ENCODE measurements at places on chromosomes 2 and 18. TPM values are rescaled to one million over a fixed set of nuclear protein-coding genes. Genes with fewer than 3 reads are reported as not detected.

Gene PTH2R
- total RNA-seq = not detected

Gene HOXD11
- not detected for total RNA-seq

GRCh38 chr2:137983581-137983980 lies 19.3 kb downstream of the HNMT start:
- H3K4me1 ChIP-seq = no peaks in the 10 kb centered on the region
- H3K4me3 ChIP-seq = no peak overlapping the region
- no peaks in the 10 kb centered on the region for H3K36me3 ChIP-seq
- DNase-seq = no peak

DNA sequence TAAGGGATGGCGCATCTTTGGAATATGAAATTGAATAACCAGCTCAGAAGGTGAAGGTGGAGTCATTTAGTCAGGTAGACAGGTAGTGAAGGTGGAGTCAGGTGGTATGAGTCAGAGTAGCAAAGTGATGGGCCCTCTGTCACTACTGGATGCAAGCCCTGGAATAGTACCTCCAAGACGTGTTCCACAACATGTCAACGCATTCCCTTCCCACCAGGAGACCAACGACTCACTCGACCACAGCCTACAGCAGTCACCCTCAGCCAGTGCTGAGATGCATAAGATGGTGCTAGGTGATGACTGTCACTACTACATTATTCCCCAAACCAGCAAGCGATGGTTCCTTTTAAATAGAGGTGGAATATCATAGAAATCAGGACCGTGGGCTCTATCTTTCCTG lies 6.8 kb downstream of the CPLX4 start:
- peaks cover 33% of the 10 kb centered on the region for H3K27me3 ChIP-seq
- H3K4me1 ChIP-seq = no peaks in the 10 kb centered on the region
- no peak overlapping the region for H3K4me3 ChIP-seq

Gene RIT2
- not detected for total RNA-seq

DNA sequence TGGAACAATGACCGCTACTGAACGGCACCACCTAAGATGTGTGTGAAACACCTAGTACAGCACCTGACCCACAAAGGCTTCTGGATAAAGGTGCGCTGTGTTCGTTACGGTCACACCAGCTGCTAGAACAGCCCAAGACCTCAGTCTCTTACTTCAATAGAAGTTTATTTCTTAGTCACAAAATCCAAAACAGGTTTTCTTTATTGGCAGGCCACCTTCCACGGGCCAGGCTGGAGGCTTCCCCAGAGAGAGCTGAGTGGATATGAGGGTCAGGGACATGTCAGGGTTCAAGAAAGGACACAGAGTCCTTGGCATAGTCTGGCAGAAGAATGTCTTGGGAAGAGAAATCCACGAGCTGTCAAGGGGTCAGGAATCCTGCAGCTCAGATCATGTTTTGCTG lies 92.2 kb downstream of the COL6A3 start:
- no peaks in the 10 kb centered on the region for H3K4me1 ChIP-seq
- peaks cover 25% of the 10 kb centered on the region for H3K27me3 ChIP-seq
- H3K4me3 ChIP-seq = no peak overlapping the region
- H3K27ac ChIP-seq = no peak overlapping the region
- no peaks in the 10 kb centered on the region for H3K36me3 ChIP-seq
